B cell (primary cell): ENCODE measurements at places on chromosomes 13 and 19. TPM values are rescaled to one million over a fixed set of nuclear protein-coding genes. Genes with fewer than 3 reads are reported as not detected.

ERICH6B gene
- total RNA-seq = not detected in 2 replicates

AZU1 gene
- 0.44 and 0.70 TPM in 2 replicates for total RNA-seq

SLC10A2 gene
- not detected in 2 replicates for total RNA-seq

GPALPP1 gene
- total RNA-seq = 41.8 and 45.6 TPM in 2 replicates

PIK3R2 gene
- 13.7 and 15.8 TPM in 2 replicates for total RNA-seq

CTXN1 gene
- not detected in 2 replicates for total RNA-seq

PSG7 gene
- not detected in 2 replicates for total RNA-seq

GRCh38 chr13:41004875-41005693 is 14.0 kb downstream of the ELF1 start:
- peak overlapping the region; percentile 61 for H3K27ac ChIP-seq
- H3K27me3 ChIP-seq = no peaks in the 10 kb centered on the region
- peaks cover 13% of the 10 kb centered on the region for H3K36me3 ChIP-seq
- peak overlapping the region; percentile 11 for H3K4me3 ChIP-seq
- DNase-seq = peak; percentile 68

GRCh38 chr13:44266305-44266704 is 107.3 kb upstream of the SERP2 start:
- H3K27ac ChIP-seq = no peak overlapping the region
- no peak overlapping the region for H3K4me3 ChIP-seq
- H3K36me3 ChIP-seq = no peaks in the 10 kb centered on the region

DNA sequence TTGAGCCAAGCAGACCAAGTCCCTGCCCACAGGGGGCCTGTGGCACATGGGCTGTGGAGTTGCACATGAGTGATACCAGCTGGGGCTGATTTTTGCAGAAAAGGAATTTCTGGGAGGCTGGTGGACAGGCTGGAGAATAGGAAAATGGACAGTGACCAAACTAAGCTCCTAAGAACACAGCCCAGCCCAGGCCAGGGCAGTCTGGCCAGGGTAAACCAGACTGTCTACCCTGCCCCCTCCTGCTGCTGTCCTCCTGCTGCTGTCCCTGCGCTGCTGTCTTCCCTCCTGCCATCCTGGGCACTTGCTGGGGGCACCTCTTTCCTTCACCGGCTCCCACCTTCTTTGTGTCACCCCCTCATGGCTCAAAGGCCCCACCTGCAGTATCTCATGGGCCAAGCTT is 219.2 kb downstream of the ZIC5 start:
- no peak overlapping the region for H3K4me3 ChIP-seq
- no peaks in the 10 kb centered on the region for H3K27me3 ChIP-seq
- no peak overlapping the region for H3K27ac ChIP-seq
- no peaks in the 10 kb centered on the region for H3K36me3 ChIP-seq
- DNase-seq = no peak

GRCh38 chr19:42285541-42285941 is 16.4 kb upstream of the PRR19 start:
- DNase-seq = peak; percentile 67
- H3K4me3 ChIP-seq = peak overlapping the region; percentile 72
- H3K27me3 ChIP-seq = no peaks in the 10 kb centered on the region
- peaks cover 52% of the 10 kb centered on the region for H3K4me1 ChIP-seq
- H3K36me3 ChIP-seq = peaks cover 38% of the 10 kb centered on the region

GRCh38 chr19:6062961-6063575 is 47.2 kb downstream of the RFX2 start:
- DNase-seq = no peak
- no peaks in the 10 kb centered on the region for H3K36me3 ChIP-seq
- peaks cover 21% of the 10 kb centered on the region for H3K27me3 ChIP-seq
- no peak overlapping the region for H3K4me3 ChIP-seq
- H3K27ac ChIP-seq = no peak overlapping the region

DNA sequence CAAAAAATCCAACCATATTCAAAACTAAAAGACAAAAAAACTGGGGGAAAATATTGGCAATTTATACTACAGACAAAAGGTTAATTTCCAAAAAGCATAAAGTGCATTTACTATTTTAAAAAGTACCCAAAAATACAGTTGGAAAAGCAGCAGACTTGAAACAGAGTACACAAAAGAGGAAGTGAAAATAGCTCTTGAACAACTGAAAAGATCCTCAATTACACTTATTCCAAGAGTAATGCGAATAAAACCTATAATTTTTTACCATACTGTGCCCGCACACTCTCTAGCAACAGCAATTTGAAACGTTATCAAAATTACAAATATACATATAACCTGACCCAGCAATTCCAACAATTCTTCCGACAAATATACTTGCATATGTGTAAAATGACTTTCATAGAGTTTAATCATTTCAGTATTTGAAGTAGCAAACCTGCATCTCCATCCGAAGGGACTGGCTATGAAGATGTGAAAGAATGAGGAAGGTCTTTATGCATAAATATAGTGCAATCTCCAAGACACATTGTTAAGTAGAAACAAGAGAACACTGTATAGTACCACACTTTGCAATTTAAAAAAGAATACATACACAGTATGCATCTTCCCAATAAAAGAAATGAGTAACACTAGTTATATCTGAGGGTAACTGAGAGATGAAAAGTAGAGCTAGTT is 25.4 kb downstream of the ALG5 start:
- no peak overlapping the region for H3K4me3 ChIP-seq
- peak; percentile 32 for DNase-seq
- H3K27me3 ChIP-seq = no peaks in the 10 kb centered on the region
- H3K27ac ChIP-seq = no peak overlapping the region
- H3K4me1 ChIP-seq = peaks cover 6% of the 10 kb centered on the region

DNA sequence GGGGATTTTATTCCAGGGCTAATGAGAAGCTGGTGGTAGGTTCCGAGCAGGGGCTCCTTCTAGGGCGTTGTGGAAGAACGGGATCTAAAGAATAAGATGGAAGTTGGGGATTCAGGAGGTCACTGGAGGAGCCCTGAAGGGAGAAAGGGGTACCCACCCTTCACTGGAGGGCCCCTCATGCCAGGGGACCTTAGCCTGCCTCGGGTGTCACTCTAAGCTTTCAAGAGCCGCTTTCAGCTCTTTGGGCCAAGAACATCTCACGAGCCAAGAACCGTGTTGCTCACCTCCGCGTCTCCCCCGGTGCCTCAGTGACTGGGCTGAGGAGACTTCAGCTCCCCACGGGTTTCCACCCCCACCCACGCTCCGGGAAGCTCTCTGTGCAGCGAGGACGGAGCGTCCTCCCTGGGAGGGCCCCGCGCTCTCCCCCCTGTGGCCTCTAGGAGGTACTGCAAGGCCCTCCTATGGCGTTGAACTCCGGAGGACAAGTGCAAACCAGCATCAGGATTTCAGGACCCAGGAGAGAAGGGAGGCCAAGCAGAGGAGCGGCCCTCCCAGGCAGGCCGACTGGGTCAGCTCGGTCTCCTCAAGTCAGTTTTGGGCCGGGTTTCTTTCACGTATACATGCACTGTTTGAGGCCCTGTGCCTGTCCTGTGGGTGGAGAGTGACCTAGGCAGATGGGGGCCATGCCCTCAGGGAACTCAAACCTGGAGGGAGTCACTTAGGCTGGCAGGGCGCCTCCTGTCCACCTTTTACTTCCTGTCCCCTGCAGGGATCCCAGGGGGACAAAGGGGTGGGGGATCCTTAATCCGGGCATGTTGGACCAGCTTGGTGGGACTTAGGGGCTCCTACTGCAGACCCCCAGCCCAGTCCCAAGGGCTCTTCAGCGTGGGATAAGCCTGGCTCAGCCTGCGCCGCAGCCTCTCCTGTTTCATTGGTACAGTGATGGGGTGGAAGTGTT is 5.1 kb upstream of the KRTDAP start:
- no peaks in the 10 kb centered on the region for H3K27me3 ChIP-seq
- no peak overlapping the region for H3K27ac ChIP-seq
- DNase-seq = peak; percentile 82
- peaks cover 11% of the 10 kb centered on the region for H3K4me1 ChIP-seq
- H3K4me3 ChIP-seq = no peak overlapping the region

DNA sequence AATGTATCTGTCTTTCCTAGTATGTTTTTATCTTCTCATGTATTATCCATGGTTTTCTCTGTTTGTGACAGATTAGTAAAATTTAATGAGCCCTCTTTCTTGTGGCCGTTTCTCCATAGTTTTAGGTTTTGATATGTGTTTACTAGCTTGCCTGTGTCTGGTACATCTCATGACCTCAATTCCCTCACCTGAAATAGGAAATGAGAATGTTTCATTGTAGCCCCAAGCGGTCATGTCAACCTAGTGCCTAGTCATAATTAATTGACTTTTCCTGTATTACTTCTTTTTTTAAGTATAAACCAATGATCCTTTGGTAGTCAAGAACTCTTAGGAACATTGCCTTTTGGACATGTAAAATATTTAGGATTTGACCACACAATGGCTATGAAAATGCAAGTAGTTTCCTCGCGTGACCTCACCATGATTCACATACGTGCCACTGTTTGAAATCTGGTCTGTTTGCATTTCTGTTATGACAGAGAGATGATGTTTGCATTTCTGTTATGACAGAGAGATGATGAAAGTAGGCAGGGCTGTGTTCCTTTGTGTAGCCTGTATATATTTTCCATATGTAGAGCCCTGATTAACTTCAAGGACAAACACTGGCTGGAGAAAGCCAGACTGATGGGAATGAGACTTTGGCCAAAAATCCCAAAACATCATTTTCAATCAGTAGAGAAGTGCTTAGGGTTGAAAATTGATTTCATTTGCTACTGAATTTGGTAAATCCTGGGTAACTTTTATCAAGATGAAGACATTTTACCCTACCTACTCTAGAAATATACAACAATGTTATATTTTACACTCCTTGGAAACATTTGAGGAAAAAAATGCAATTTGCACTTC is 104.8 kb downstream of the TNFRSF19 start:
- no peak overlapping the region for H3K27ac ChIP-seq
- no peak for DNase-seq
- H3K4me3 ChIP-seq = no peak overlapping the region
- H3K36me3 ChIP-seq = no peaks in the 10 kb centered on the region
- no peaks in the 10 kb centered on the region for H3K27me3 ChIP-seq

- no peaks in the 10 kb centered on the region for H3K36me3 ChIP-seq
- H3K4me3 ChIP-seq = no peak overlapping the region
- H3K27me3 ChIP-seq = peaks cover 4% of the 10 kb centered on the region
Observed at GRCh38 chr13:20185366-20186056, 7.2 kb downstream of the GJB2 start.

DNA sequence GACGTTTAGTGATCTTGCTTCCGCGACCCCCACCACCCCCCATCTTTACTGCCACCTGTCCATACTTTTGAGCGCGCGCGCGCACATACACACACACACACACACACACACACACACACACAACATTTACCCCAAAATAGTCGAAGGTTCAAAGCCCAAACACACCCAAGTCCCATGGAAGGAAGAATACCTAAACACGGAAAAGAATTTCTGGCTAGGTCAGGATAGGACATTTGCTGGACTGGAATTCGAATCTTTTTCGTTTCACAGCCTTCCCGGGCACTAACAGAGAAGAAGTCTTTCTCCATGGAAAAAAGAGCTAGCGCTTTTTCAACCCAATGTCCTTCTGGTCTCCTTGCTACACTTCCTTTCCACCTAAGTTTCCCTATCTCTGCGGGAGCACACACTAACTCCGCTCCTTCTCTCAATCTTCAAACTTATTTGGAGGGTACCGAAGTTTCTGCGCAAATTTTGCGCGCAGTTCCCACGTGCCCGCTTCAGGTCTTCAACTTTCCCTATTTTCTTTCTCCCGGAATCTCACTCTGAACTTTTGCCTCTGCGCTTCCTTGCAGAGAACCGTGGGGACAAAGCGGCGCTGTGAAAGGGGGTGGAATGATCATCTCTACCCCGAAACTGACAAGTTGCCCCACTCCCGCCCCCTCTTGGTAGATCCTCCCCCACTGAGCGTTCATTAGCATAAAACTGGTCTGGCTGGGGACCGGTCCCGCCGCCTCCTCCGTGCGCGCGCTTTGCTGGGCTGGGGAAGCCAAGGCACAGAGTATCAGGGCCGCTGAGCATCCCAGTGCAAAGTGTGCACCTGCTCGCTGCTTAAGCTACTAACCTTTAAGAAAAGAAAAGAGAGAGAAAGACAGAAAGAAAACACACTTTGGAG is 2.7 kb downstream of the DACH1 start:
- H3K27ac ChIP-seq = no peak overlapping the region
- peak overlapping the region; percentile 29 for H3K4me3 ChIP-seq
- DNase-seq = peak; percentile 4
- peaks cover 8% of the 10 kb centered on the region for H3K27me3 ChIP-seq

DNA sequence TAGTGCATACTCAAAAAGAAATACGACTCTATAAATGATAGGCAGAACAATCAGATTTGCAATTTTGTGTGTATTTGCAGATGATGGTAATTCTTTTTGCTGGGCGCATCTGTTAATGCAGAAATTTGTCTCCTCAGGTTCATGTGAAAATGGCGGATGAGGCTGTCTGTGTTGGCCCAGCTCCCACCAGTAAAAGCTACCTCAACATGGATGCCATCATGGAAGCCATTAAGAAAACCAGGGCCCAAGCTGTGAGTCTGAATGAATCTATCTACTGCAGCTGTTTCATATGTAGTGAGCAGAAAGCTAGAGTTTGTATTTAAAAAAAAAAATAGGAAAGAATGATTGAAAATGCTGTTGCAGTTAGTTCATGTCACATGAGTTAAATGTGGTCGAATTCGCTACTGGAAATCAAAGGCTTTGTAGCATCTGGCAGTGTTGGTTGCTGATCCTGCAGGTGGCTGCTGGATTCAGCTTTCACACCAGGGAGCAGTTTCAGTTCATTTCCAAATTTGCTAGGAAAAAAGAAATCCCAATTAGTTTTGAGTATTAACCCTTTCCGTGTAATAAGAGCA is 66.0 kb downstream of the PCCA start:
- H3K27me3 ChIP-seq = no peaks in the 10 kb centered on the region
- H3K4me1 ChIP-seq = no peaks in the 10 kb centered on the region
- no peak overlapping the region for H3K27ac ChIP-seq
- H3K36me3 ChIP-seq = peaks cover 4% of the 10 kb centered on the region

- no peaks in the 10 kb centered on the region for H3K27me3 ChIP-seq
- DNase-seq = no peak
- no peaks in the 10 kb centered on the region for H3K36me3 ChIP-seq
- peak overlapping the region; percentile 5 for H3K4me3 ChIP-seq
Observed at GRCh38 chr19:6273701-6274601, 5.8 kb downstream of the MLLT1 start.

DNA sequence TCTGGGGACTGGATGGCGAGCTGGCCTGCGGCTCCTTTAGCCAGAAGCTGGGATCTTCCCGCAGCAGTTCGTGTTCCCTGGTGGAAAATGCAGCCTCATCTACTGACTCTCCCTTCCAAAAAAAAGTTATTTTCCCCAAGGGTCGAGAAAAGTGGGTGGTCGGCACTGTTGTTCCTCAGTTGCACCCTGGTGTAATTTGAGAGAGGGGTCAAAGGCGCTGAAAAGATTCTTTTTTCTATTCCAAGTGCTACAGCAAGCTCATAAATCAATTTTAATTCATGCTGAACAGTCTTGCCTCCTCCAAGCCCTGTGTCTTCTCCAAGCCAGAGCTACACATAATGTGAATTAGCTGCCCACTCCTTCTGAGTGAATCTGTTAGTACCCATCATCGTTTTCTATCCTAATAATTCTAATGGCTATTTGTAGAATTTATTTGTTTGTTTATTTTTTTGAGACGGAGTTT is 774 bp downstream of the SLC25A15 start:
- H3K36me3 ChIP-seq = no peaks in the 10 kb centered on the region
- H3K4me3 ChIP-seq = peak overlapping the region; percentile 56
- H3K27me3 ChIP-seq = no peaks in the 10 kb centered on the region
- H3K4me1 ChIP-seq = peaks cover 13% of the 10 kb centered on the region
- peak overlapping the region; percentile 22 for H3K27ac ChIP-seq
- DNase-seq = no peak

GRCh38 chr19:48914181-48914580 is 14.1 kb downstream of the NUCB1 start:
- no peak for DNase-seq
- peaks cover 11% of the 10 kb centered on the region for H3K4me1 ChIP-seq
- H3K36me3 ChIP-seq = peaks cover 50% of the 10 kb centered on the region
- no peak overlapping the region for H3K27ac ChIP-seq
- H3K4me3 ChIP-seq = no peak overlapping the region
